ENCODE measurements at places on chromosomes 7 and 10. TPM values are rescaled to one million over a fixed set of nuclear protein-coding genes. Genes with fewer than 3 reads are reported as not detected.

OR13A1 gene
- not detected for total RNA-seq

ADARB2 gene
- total RNA-seq = not detected

NAMPT gene
- total RNA-seq = 95.3 TPM

RNF32 gene
- total RNA-seq = 1.2 TPM

VWDE gene
- total RNA-seq = 0.33 TPM

HOXA4 gene
- total RNA-seq = 0.37 TPM

HOXA10 gene
- total RNA-seq = 12.6 TPM

CHST15 gene
- total RNA-seq = 4.6 TPM
